ENCODE measurements at places on chromosomes 16 and 17.

- DNase-seq: no peak
These were observed 1.5 kb downstream of the CRHR1 start for GRCh38 chr17:45785480-45786193.

GRCh38 chr17:44213403-44214229, 5.9 kb downstream of the UBTF start:
- DNase-seq: no peak

DNA sequence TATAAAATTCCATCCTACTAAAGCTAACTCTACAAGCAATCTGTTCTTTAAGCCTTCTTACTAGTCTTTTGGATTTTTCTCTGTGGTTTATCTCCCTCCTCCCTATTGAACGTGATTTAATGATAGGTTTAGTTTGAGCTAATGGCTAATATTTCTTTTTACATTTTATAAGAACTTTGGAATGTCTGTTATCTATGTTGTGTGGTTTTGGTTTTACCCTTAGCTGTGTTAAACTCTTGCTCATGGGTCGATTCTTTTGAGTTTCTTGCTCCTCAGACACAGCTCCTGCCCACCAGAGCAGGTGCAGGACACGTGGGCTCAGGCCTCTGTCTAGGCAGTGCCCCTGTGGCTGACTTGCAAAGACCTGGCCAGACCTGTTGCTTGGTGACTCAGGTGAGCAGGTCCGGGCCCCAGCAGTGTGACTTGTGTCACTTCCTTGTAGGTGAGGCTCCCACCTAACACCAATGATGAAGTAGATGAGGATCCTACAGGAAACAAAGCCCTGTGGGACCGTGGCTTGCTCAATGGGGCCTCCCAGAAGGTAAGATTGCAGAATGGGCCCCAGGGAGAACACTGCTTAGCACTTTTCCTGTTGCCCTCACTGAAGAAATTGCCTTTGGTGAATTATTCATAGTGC, 45.1 kb downstream of the SF3B3 start:
- no peak for DNase-seq

- no peak for DNase-seq
These were observed 25.5 kb downstream of the TMEM235 start for GRCh38 chr17:78256707-78257591.

- DNase-seq: no peak
These were observed 56.1 kb upstream of the SOX9 start for GRCh38 chr17:72064606-72065193.

- DNase-seq: no peak
These were observed 174.8 kb downstream of the XYLT1 start for GRCh38 chr16:17295948-17296347.

GRCh38 chr17:55513885-55514590, 2.8 kb upstream of the SMIM36 start:
- peak; percentile 35 for DNase-seq

DNA sequence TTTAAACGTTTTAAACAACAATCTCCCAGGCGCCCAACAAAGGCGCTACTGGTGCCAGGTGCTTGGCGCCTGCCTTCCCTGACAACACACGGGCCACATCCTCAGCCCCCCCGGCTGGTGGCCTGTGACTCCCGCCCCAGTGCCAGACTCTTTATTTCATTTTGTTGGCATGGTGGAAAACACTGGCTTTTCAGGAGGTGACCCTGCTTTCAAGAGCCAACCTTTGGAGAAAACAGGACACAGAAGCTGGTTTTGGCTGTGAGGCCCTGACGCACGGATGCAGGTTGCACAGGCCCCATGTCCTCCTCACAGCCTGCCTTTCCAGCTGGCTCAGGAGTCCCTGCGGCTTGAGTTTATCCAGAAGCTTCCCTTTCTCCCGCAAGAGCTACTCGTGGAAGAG, 100.0 kb downstream of the METRNL start:
- DNase-seq: no peak

DNA sequence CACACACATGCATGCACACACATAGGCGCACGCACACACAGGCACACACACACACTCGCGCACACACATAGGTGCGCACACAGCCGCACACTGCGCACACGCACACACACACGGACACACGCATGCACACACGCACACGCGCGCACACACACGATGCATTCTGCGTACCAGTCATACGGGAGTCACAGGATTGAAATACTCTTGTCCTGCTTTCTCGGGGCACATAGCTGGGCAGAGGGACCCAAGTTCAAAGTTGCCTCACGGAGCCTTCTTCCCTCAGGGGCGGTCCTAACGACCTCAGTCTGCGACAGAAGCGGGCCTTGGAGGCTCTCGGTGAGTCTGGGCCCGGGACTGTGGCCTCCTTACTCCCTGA, 56.0 kb downstream of the MRM1 start:
- DNase-seq: no peak

- no peak for DNase-seq
These were observed 36.3 kb downstream of the OR1D5 start for GRCh38 chr17:3026856-3027751.

- DNase-seq: no peak
These were observed 15.0 kb downstream of the NSMCE1 start for GRCh38 chr16:27253526-27253930.

- no peak for DNase-seq
These were observed 107.2 kb upstream of the DYNLRB2 start for GRCh38 chr16:80433623-80434022.

DNA sequence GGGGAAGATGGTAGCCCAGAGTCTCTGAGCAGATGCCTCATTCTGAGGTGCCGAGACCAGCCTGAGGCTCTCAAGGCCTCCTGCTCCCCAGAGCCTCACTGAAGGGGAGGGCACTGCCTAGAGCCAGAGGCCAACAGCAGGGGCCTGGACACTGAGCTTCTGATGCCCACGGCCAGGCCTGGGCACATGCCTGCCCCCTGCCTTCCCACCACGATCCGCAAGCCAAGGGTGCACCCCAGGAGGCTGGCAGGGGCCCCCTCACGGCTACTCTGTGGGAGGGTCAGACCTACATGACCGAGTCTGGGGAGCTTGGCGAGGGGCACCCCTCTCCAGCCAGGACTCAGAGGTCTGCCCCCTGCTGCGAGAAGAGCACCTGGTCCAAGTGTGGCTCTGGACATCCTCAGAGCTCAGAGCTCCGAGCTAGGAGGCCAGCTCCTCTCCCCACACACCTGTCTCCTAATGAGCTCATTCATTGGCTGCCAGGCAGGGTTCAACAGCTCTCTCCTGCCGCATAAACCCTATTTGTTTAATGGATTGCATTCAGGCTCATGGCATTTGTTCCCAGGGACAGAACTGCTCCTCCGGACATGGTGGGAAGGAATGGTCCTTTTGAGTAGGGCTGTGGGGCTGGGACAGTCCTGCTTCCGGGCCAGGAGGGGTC, 13.9 kb downstream of the OTOP3 start:
- DNase-seq: no peak
